Stimulated activated CD8-positive, alpha-beta memory T cell treated with anti-CD3 and anti-CD28 coated beads, Interleukin-12 subunit alpha, Interleukin-12 subunit beta, amount 100 ng/mL, for 1 hour (primary cell): ENCODE measurements at places on chromosomes 1 and 21.

DNA sequence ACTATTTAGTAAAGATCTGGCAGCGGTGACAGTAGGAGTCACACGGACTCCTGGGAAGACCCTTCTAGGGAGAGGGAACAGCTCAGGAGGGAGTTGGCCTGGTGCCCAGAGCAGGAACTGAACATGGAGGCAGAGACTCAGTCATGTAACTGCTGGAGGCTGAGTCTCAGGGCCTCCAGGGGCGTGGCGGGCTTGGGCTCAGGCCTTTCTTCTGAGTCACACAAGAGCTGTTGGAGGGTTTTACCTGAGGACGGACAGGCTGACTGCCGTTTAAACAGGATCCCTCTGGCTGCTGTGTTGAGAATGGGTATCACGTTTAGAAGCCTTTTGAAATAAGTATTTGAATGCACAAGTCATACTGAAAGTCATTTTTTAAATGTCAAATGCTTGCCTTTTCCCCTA lies 7.2 kb upstream of the ETS2 start:
- DNase-seq, result no peak

- DNase-seq, result no peak
Observed at GRCh38 chr1:10544239-10544638, 69.5 kb downstream of the PEX14 start.

DNA sequence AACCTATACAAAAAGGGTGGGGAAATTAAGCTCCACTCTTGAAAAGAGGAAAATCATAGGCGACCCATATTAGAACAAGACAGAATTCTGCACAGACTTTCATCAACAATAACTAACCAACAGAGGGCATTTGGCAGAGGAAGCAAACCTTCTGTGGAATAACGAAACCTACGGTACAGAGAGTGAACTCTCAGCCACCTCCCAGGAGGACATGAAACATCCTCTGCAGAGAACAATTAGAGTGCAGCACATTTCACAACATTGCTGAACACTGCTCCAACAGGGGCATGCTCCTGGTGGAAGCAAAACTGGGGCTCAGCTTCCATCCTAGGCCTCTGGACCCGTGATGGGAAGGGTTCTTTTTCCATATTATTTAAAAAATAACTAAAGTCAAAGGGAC lies 110.9 kb downstream of the KCNJ15 start:
- DNase-seq, result no peak

GRCh38 chr1:213176341-213176740 lies 125.3 kb downstream of the RPS6KC1 start:
- DNase-seq, result no peak

DNA sequence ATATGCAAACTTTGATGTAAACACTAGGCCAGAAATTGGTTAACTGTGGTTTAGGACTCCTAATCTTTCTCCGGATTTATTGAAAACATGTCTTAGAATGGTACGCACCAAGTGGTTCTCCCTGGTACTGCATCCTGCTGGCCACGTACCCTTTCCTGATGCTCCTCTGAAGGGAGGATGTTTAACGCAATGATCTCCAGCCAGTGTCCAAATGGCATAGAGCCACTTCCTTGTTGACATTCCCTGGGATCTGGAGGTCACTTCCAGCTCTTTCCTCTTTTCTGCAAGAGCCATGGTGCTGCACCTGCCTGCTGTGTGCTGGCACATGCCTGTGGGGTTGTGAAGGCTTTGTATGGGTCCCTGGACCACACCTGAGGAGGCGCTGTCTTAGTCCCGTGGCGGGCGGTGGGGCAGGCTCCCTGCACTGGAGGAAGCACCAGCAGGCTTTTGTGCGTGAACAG lies 53.9 kb downstream of the GALNT2 start:
- no peak for DNase-seq

- DNase-seq, result no peak
Observed at GRCh38 chr21:46605767-46606426, 1.0 kb upstream of the S100B start.
